NB4 (cell line): ENCODE measurements at places on chromosomes 1 and 21.
A peak's percentile ranks its signal among the peaks of the same experiment; 100 is the strongest.

DNA sequence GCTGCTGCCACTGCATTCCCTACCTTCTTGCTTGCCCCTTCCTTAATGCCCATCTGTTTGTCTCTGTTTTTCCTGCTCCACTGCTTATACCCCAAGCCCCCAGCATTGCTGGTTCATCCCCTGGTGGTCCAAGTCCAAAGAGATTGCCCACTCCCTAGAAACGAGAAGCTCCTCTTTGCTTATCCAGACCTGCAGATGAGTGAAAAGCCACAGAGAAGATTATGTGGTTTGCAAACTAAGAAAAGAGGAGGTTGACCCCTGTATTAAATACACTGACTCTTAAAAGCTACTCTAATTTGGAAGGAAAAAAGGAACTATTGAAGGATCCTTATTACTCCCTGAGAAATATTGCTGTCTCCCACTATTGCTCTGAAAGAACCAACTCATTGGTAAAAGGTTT lies 146.8 kb upstream of the RAB4A start:
- peak; percentile 55 for DNase-seq

DNA sequence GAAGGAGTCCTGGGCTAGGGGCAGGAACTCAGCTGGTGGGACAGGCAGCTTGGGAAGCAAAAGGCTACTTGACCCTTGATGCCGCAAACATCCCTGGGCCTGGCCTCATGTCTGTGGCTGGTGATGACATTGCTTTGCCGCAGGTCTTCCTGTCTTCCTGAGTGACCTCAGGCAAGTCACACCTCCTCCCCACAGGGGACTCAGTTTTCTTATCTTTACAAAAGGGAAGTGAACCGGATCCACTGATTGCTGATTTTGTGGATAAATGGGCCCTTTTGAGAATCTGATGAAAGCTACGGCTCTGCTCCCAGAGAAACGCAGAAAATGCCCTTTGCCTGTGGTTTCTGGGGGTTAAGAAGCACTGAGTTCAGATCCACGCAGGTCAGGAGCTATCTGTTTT lies 20.7 kb downstream of the PLOD1 start:
- DNase-seq = no peak

DNA sequence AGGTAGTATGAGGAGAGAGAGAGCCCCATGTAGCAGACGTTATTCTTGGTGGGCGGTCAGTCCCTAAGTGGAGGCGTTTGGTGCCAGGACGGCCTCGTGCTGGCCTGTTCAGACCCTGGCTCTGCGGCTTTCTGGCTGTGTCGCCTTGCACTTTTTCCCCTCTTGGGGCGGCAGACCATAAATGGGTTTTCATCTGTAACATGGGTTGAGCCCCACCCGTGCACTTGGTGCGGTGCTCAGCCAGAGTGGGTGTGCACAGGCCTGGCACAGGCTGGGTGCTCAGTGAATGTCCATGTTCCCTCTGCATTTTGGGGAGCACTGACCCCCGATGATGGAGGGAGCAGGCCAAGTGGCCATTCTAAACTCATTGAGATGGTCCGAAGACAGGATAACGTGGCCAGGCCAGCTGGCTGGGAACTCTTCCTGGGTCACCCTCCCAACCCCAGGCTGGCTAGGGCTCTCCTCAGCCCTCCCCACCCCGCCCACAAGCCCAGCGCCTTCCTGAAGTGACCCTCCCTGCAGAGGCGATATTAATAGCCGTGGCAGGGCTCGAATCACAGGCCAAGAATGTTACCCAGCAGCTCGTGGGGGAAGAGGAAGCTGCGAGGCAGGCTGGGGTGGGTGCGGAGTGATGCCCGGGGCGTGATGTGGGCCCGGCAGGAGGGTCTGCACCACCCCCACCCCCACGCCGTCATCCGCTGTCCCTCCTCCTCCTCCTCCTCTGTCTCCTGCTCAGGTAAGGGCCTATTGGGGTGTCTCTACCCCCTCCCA lies 78.5 kb downstream of the ARHGEF10L start:
- DNase-seq = no peak

GRCh38 chr1:45952072-45952471 lies 148.7 kb downstream of the MAST2 start:
- DNase-seq = no peak

DNA sequence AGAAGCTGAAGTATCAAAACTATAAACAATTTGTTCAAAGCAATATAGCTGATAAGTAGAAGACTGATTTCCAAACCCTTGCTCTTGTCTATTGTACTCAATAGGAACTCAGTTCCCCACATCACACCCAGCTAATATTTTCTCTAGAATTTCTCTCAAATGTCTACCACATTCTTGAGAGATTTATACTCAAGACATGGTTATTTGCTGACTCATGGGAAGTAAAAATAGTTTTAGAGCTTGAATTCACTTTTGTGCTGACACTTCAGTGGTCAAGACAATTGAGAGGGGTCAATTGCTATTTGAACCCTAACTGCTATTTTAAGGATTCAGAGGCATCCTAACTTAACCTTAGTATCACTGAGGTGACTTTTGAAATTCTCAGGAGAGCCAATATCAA lies 99.0 kb downstream of the TNNI3K start:
- DNase-seq = no peak

GRCh38 chr1:24878775-24879742 lies 51.0 kb downstream of the RUNX3 start:
- DNase-seq = no peak

DNA sequence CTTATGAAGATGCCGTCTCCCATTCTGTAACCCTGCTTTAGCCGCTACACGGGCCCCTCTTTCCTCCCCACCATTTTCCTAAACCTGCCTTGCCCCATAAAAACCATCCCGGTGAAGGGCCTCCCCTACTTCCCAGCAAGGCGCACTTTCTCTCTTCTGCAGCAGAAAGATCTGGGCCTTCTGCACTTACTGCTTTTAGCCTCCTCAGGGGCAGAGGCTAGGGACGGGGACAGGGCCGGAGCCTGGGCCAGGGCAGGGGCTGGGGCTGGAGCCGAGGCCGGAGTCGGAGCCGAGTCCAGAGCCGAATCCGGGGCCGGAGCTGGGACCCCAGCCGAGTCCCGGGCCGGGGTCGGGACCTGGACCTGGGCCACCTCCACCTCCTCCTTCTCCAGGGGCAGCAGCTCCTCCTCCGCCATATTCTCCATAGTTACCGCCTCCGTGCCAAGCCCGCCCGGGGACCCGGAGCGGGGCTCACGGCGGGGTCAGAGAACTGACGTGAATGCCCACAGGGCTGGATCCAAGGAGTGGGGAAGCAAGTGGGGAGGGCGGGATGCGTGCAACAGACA lies 382 bp downstream of the TRMT1L start:
- DNase-seq = peak; percentile 50

GRCh38 chr1:59554011-59554663 lies 257.2 kb downstream of the FGGY start:
- DNase-seq = no peak

DNA sequence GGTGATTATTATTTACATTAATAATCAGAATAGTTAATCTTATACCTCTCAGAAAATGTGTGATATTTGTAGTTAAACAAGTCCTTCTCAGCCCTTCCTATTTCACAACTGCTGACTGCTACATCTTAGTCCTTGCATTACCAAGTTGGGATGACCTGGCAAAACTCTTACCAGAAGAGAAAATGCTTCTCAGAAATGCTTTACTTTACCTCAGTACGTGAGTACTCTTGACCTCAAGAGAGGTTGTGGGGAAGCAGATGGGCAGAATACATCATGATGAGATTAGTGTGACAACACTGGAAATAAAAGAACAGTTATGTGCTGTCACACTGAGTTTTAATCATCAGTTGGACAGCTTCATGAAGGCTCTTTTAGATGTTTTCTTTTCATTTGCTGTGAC lies 16.2 kb downstream of the CFAP126 start:
- no peak for DNase-seq

DNA sequence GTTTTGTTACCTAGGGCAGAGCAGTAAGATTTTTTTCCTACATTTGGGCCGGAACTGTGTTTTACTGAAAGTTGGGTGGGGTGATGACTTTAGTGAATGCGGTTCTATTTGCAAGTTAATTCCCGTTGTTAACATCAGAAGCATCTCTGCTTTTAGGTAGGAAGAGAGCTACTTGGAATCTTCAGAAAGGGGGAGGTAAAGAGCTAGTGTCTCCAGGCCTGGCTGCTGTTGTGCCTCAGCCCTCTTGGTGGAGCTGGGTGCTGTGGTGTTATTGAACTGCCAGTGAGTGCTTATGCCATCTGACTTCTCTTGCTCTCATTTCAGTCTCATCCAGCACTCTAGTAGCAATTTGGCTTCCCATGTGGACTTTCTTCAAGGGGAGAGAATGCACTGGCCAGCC lies 3.4 kb downstream of the KDM4A start:
- DNase-seq = peak; percentile 66

- DNase-seq = no peak
Observed at GRCh38 chr1:36182734-36183133, 26.8 kb downstream of the MAP7D1 start.

DNA sequence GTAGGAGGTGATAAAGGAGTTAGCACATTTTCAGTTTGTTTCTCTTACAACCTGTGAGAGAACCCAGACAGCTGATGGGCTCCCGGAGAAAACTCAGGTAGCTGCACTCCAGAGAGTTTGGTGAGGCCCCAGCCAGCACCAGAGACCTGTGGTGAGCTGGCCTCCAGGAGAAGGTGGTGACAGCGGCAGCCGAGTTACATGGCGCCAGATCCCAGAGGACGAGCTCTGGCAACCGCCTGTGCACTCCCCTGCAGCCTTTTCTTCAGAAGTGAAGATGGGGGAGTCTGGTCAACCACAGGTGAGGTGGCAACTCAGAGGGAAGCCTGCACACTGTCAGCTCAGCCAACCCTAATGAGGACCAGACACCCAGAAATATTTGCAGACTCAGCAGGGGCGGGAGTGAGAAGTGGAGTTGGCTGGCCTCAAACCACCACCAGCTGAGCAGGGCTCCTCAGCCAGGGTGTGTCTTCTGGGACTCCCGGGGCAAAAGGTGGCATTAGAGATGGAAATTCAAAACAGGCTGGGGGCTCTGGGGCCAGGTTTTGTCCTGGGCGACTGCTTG lies 209.7 kb downstream of the SETD4 start:
- DNase-seq = no peak

DNA sequence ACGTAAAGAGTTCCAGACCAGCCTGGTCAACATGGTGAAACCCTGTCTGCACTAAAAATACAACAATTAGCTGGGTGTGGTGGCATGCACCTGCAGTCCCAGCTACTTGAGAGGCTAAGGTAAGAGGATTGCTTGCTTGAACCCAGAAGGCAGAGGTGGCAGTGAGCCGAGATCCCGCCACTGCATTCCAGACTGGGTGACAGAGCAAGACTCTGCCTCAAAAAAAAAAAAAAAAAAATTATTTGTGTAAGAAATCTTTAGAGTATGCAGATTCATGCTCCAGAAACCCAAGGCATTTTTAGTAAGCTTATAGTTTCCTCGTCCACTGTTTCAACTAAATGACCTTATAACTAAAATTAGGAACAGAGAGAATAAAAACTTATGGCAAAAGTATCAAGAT lies 51.3 kb downstream of the ABL2 start:
- no peak for DNase-seq

- no peak for DNase-seq
Observed at GRCh38 chr1:14377386-14377785, 221.1 kb upstream of the KAZN start.

- DNase-seq = peak; percentile 20
Observed at GRCh38 chr1:109863667-109864046, 47.0 kb upstream of the CSF1 start.

DNA sequence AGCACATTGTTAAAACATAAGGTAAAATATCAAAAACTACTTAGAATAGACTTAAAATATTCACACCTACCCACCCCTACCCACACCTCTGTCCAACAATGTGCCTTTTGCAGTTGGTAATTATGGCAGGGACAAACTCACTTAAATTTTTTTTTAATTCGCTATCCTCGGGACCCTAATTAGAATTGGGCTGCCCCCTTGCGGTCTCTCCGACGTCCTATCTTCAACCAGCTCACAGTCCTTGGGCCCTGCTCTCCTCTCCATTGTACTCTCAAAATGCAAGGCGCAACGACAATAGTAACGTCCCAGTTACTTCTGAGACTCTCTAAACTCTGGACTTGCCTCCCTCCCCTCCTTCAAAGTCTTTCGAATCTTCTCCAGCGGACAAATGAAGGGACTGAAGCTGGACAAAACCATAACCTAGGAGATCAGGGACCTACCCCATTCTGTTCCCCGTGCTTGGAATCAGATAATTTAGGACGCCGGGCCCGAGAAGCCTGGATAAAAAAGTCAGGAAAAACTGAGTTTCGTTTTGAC lies 1.1 kb upstream of the CIART start:
- DNase-seq = peak; percentile 77

DNA sequence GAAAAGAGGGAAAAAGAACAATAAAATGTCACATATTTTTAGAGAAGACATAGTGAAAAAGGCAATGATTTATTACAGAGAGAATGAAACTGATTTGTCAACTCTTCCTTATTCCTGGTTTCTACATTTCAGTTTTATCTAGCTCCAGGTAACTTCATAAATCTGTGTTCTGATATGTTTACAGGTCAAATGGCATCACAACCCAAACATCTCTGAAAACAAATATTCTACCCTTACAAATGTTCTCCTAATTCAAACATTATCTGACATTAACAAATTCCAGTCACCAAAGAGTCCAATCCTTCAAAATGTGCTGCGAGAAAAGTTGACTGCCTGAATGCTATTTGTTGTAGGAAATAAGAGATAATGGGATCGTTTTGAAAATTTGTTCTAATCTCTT lies 20.2 kb downstream of the EXTL2 start:
- no peak for DNase-seq

DNA sequence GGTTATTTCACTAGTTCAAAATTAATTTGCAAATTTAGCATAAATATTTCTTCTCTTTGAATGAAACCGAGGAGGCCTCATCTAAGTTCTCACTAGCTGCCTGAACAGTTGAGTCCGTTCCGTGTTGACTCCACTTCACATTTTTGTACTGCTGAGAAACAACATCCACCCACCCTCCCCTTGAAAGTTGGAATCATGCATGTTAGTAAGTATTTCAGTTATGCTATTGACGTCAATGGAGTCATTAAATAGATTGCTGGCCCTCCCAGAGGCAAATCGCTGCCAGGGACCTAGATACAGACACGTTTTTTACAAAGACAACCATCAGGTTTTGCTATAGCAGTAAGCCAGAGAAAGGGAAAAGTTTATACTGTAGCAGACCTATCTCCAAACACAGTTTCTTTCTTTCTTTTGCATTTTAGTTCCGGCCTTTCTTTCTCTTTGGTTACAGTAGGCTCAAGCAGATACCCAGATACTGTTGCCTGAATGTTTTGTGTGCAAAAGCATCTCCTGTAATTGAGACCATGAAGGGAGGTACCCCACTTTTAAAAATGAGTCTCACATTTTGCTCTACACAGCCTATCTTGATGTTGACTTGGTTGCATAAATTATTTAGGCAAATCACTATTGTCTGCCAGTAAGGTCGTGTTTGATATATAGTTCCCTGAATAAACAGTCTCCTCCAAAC lies 262.6 kb upstream of the SGIP1 start:
- DNase-seq = peak; percentile 56

GRCh38 chr1:236161230-236161629 lies 18.9 kb downstream of the GPR137B start:
- DNase-seq = no peak

GRCh38 chr1:162361349-162361748 lies 15.3 kb downstream of the SPATA46 start:
- no peak for DNase-seq
